NCI-H524 treated with DMSO at 0.1 percent for 48 hours (cell line): ENCODE measurements at places on chromosomes 4 and X.

DNA sequence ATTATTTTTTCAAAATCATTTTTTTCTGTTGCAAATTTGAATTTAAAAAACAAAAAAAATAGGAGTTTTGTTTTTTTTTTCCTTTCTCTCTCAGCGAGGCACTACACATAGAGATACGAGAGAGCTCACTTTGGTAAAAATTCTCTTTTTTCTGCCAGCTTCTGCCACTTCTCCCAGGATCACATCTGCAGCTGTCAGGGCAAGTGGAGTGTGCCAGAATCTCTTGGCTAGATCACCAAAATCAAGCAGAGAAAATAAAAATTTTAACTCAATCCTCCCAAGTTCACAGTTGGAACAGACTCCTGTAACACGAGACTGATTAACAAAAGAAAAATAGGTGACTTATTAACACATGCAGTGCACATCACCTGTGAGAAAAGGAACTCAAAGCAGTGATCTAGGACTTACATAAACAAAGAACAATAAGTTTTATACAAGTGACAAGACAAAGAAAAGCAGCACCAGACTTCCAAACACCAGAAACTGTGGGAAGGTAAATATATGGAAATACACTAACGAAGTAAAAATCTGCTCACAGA is 213.2 kb upstream of the ZFP42 start:
- no peak for DNase-seq

GRCh38 chrX:77017093-77017492 is 430.1 kb upstream of the FGF16 start:
- DNase-seq: no peak

DNA sequence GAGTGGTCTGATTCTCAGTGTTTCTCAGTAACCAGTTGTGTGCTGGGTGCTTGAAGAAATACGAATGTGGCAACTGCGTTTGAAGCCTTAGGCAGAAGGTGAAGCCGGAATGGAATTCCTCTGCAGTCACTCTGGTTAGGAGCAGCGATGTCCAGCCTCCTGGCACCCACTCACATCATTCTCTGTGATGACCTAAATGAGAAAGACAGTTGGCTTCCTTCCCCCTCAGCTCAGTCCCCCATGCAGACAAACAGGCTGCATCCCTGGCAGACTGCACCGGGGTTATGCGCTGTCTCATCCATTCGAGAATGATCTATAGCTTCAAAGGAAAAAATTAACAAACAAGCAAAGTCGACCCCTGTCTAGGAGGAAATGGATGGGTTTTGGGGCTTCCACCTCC is 170.1 kb upstream of the SCML1 start:
- DNase-seq: no peak

GRCh38 chrX:119187298-119187697 is 48.8 kb upstream of the PGRMC1 start:
- DNase-seq: no peak

DNA sequence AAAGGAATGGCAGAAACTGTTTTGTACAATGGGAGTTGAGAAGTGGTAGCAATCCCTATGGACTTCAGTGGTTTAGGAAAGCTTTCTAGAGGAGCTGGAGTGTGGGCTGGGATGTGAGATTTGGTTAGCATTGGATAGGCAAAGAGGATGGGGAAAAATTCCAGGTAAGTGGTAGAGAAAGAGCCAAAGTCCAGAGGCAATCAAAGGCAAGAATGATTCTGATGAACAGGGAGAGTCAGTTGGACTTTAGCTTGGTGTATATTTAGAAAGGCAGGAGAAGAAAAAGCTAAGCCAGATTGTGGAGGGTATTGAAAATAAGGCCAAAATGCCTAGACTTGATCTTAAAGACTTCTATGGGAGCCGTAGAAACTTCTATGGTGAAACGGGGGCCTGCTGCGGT is 3.7 kb upstream of the VSIG4 start:
- no peak for DNase-seq

DNA sequence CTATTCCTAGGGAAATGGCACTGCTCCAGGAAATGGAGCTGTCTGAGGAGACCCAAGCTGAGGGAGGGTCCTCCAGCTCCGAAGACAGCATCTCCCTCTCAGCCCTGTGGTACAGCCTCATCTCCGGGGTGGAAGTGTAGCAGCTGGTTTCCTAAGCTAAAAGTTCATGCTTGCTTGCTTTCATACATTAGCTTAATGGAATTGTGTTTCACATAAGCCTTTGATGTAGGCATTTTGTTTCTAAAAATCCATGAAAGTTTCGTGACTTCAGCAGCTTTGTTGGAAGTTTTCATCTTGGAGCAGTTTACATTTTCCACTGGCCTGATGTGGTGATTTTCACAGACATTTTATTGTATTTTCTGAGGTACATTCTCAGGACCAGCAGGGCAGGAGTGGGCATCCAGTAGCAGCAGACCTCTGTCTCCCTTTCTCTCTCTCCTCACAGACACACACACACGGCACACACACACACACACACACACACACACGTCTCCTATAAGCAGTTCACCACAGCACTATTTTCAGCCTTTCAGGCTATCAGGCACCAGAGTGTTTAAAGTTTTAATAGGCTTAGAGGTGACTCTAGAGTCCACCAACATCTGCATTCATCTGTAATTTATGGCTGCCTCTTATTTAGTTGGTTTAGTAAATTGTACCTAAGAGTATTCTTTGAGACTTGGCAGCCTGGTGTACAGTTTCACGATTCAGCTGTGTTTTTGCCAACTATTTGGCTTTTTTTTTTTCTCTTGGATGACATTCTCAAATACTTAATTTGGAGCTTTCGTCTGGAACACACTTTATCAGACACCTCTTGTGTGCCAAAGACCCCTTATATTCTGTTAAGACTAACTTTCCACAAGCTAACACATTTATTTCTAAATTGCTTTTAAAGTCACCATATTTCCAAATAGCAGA is 225.8 kb upstream of the SFRP2 start:
- no peak for DNase-seq

DNA sequence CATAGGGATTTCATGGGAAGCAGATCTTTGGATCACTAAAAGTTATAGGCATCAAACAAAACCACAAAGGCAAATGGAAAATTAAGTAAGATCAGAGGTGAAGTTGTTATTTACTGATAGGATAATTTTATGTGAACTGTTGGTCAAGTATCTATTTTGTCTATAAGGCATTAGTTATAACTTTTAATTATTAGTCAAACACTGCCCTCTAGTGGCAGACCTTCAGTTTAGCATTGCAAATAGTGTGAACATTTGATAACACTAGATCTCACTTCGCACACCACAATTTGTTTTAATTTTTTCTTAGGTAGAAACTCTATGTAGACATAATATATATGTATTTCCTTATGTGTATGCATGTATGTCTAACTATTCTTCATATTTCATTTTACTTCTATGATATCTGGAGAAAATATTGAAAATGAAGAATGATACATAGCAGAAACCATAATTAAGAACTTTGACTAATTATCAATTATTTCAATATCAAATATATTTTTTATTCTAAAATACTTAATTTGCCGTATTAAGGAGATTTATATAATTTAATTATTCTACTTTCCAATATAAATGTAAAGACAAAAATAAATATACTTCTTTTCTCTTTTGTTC is 214.5 kb upstream of the TACR3 start:
- DNase-seq: no peak

- DNase-seq: no peak
Observed at GRCh38 chr4:21290562-21290961, 590.3 kb downstream of the PACRGL start.

DNA sequence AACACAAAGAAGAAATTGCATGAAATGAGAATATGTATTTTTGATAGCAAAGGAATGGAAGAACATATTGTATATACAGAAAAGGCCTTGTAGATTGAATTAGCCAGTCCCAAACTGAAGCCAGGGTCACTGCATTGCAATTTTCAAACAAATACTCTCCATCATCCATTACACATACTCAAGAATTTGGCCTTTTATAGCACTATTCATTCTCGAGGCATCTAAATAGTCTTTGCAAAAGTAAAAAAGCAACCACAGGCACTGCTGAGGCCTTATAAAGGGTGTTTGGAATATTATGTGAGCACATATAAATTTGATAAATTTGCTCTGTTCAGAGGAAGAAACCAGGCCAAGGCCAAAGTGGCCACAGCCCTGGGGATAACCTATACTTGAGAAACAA is 123.0 kb downstream of the ZNF827 start:
- DNase-seq: no peak

DNA sequence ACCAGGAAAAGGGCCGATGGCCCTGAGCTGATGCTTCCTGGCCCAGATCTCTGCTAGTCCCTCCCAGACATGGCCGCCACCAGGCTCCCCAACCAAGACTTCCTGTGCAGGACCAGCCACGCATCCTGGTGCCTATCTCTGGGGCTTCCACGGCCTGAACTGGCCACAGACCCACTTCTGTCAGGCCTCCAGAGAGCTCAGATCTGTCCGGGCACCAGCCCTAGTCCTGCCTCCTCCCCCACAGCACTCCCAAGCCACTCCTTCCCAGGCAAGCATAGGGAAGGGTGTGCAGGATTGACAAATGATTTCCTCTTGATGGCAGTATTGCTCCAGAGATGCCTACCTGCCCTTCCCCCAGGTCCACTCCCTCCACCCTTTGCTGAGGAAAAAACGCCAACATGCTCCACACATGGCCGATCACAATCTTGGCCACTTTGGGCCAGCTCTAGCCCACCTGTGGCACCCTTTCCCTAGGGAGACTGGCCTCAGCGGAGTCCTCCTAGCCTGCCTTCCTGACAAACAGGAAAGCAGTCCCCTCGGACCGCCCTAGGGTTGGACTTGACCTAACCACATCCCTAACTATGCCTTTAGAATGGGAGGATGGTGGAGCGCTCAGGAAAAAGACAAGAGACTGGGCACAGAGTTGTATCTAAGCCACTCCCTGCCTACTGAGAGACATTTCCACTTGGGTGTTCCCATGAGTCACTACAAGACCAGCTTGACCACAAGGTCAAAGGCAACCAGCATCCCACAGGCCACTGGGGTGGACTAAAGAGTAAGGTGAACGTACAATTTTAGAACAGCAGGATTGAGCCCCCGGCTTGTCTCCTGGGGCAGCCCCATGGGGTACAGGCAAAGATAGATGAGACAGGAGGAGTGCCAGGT is 277.5 kb upstream of the AGTR2 start:
- DNase-seq: peak; percentile 45

DNA sequence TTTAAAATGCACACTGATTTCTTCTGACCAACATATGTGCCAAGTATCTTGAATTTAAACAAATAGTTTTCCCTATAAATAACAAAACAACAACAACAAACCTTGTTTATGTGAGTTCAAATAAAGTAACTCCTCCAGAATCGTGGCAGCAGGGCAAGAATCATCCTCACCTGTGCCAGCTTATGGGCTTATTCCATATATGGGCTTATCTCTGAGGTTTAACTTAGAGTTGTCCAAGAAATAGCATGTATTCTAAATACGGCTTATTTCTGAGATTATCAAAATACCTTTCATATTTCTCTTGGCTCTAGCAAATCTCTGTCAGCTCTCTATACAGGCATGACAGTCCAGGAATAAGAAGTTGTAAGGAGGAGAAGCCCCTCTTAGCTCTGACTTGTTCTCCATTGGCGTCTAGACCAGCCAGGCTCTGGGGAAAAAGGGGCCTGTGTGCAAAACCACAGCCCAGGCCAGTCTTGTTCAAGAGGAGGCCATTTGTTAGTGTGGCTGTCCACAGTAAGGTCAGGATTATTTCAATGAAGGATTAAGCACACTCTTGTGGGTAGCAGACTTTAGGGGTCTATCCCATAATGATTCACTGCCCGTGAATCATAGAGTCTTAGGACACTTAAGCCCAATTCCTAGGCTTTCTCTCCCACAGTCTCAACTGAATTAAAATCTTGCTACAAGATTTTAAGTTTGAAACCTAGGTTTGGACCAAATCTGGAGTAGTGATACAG is 63.2 kb downstream of the FRAS1 start:
- DNase-seq: no peak

GRCh38 chr4:24734511-24734910 is 60.9 kb upstream of the SOD3 start:
- no peak for DNase-seq

- no peak for DNase-seq
Observed at GRCh38 chr4:56757261-56757746, 64.2 kb downstream of the SPINK2 start.

GRCh38 chr4:98599617-98600205 is 58.7 kb downstream of the TSPAN5 start:
- no peak for DNase-seq

DNA sequence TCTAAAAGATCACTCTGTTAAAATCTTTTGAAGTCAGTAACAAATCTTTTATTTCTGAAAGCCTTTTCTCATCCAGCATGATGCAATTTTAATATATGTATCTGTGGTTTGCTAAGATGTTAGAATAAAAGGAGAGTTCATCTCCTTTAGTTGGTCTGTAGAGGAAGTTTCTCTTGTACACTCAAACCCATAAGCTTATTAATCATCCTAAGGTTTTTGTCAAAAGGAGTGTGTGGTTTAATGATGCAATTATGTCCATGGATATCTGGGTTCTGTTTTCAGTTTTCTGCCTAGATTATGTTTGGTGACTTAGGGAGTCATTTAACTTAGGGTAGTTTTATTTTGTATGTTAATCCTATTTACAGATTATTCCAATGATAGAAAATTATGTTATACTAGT is 52.1 kb upstream of the NDST4 start:
- no peak for DNase-seq

- no peak for DNase-seq
Observed at GRCh38 chr4:64533159-64533558, 123.9 kb upstream of the TECRL start.

- DNase-seq: no peak
Observed at GRCh38 chr4:78951862-78952472, 12.7 kb upstream of the PAQR3 start.

DNA sequence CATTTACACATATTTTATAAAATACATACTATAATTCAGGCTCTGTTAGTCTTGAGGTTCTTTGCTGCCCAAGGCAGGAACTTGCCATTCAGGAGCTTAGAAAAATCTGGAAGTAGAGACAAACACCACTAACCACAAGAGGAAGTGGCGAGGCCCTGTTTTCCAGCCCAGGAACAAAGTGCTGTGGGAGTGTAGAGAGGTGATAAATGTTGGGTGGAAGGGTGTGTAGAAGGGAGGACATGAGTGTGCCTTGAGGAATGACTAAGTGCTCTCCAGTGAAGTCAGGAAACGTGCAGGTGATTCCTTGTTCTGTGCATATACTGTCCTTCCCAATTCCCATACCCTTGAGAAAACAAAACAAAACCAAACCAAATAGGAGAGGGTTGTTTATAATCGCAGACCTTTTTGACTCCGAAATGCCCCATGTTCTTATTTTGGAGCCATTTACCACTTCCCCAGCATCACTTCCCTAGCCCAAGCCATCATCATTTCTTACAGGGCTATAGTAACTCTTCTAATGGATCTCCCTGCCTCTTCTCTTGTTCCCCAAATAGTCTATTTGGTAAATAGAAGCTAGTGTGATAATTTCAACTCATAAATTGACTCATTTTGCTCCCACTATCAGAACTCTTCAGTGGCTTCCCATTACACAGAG is 83.2 kb downstream of the GPAT3 start:
- DNase-seq: no peak

- no peak for DNase-seq
Observed at GRCh38 chr4:38572793-38573192, 91.2 kb upstream of the KLF3 start.

DNA sequence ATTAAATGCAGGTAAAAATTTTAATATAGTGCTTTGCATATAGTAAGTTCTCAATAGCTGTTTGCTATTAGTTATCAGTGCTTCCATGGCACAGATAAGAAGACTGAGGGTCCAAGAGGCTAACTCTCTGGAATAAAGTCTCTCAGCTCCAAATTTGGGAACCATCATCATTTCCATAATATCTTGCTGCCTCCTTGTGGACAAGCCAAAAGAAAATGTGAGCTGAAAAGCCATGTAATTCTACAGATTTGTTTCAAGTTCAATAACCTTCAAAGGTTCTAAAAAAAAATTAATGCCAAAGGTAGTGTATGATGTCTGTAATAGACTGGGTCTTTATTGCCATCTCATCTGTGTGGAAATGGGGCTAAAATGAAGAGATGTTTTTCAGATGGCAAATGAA is 136.9 kb upstream of the VCX start:
- DNase-seq: no peak
